ENCODE measurements at places on chromosomes 7 and 10.

GRCh38 chr7:151426904-151427704 lies 12.8 kb downstream of the CRYGN start:
- no peak for DNase-seq

GRCh38 chr7:135704074-135704473 lies 23.9 kb downstream of the SLC13A4 start:
- no peak for DNase-seq

GRCh38 chr10:20993830-20994527 lies 96.9 kb upstream of the NEBL start:
- DNase-seq, result no peak

- no peak for DNase-seq
Measured at GRCh38 chr7:73342645-73343044, 14.7 kb downstream of the FKBP6 start.

- no peak for DNase-seq
Measured at GRCh38 chr7:2928613-2929311, 84.7 kb upstream of the GNA12 start.
